ENCODE measurements at places on chromosomes 6 and 20.

DNA sequence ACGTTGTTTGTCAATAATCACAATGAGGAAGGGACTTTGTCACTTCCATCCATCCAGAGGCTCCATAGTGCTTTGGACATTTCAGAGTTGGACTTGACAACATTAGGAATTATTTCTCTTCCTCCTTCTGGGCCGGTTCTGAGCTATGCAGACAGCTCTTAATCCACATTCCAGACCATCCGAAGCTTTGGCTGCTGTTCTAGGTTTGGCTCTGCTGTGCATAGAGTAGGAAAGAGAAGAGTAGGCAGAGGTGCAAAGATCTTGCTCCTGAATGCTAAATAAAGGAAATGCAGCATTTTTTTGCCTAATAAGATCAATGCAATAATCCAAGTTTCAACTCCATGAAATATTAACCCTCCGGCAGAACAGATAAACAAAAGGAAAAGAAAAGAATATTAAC, 251.8 kb upstream of the PRND start:
- DNase-seq, result no peak

DNA sequence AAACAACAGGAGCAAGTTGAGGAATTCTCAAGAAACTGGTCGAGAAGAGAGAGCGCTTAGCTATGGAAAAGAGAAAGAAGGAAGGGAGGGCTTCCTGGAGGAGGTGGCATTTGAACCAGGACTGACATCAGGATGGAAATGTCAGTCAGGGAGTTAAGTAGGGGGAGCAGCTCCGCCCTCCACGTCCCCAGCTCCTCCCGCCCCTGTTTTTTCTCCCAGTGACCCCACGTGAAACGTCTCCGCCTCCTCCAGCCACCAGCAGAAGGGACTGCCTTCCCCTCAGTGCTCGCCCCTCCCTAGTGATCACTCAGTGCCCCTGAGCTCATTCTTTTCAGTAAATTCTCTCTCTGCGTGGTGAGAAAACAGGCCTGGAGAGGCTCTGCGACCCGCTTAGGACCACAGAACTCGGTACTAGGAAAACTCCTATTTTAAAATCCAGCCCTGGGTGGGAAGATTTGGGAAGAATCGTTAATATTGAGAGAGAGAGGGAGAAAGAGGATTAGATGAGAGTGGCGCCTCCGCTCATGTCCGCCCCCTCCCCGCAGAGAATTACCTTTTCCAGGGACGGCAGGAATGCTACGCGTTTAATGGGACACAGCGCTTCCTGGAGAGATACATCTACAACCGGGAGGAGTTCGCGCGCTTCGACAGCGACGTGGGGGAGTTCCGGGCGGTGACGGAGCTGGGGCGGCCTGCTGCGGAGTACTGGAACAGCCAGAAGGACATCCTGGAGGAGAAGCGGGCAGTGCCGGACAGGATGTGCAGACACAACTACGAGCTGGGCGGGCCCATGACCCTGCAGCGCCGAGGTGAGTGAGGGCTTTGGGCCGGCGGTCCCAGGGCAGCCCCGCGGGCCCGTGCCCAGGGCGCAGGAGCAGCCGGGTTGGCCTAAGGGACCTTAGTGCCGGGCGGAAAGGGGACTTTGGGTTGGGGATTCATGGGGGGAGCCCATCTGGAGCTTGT, 4.6 kb downstream of the HLA-DPB1 start:
- no peak for DNase-seq

DNA sequence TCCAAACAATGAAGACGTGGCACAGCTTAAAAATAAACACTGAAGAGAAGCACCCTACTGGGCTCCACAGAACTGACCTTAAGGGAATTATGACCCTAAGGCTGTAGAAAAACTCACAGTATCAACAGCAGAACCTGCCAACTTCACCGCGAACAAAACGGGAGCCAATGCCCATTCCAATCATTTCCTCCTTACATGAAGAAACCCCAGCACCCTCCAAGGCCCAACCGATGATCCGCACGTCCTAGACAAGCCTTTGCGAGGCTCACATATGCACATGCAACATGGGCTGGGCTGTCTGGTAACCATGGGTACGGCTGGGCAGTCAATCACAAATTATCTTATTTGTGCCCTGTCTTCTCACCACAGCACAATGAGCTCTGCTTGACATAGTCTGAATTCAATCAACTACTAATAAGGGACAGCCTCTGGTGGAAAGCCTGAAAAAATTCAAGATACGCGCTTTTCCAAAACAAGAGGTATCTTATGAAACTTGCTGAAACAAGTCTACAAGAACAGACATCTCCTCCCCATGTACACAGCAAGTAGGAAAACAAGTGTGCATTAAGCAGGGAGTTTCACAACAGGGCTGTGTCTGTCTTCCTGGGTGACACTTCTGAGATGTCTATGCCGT, 1.7 kb downstream of the DIDO1 start:
- DNase-seq, result no peak

- DNase-seq, result no peak
Measured at GRCh38 chr20:3276680-3277015, 37.7 kb upstream of the SLC4A11 start.

GRCh38 chr6:168956141-168956838, 297.4 kb downstream of the THBS2 start:
- DNase-seq, result no peak

GRCh38 chr6:14791526-14791925, 454.3 kb upstream of the JARID2 start:
- DNase-seq, result no peak

- DNase-seq, result no peak
Measured at GRCh38 chr6:62615366-62616015, 329.5 kb upstream of the KHDRBS2 start.

DNA sequence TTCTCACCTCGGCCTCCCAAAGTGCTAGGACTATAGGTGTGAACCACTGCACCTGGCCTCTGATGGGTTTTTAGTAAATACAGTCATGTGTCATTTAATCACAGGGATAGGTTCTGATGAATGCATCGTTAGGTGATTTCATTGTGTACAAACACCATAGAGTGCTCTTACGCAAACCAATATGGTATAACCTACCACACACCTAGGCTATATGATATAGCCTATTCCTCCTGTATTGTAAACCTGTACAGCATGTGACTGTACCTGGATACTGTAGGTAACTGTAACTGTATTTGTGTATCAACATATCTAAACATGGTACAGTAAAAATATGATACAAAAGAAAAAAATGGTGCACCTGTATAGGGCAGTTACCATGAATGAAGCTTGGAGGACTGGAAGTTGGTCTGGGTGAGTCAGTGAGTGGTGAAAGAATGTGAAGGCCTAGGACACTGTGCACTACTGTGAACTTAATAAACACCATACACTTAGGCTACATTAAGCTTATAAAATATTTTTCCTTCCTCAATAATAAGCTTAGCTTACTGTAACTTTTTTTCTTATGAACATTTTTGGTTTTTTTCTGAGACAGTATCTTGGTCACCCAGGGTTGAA, 10.0 kb downstream of the BICRAL start:
- no peak for DNase-seq

GRCh38 chr6:142408409-142408808, 106.6 kb downstream of the ADGRG6 start:
- DNase-seq, result no peak

- DNase-seq, result no peak
Measured at GRCh38 chr6:76004202-76004601, 68.3 kb downstream of the IMPG1 start.

DNA sequence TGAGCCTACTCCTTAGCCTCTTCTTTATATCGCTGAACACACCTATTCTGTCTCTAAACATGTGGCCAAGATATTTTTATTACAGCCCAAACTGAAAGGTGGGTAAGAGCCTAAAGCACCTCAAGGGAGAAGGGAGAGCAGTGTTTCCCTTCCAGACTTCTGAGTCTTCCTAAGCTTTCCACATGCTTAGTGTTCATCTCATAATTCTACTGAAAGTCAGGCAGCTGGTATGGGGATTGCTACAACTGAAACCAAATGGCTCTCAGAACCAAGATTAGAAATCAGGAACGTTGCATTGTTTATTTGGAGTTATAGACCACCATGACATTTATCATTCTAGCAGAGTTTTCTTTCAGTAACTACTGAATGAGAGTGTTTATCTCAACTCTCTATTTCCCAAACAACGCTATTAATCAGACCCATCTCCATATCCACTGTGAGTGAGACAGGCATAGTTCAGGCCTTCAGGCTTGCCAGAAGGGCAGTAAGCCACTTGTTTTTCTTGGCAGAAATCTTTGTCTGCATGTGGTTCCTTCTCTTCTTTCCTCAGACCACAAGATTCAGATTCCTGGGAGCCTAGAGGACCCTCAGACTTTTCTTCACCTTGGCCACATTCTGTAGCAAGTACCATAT, 22.8 kb downstream of the VGLL2 start:
- DNase-seq, result no peak

DNA sequence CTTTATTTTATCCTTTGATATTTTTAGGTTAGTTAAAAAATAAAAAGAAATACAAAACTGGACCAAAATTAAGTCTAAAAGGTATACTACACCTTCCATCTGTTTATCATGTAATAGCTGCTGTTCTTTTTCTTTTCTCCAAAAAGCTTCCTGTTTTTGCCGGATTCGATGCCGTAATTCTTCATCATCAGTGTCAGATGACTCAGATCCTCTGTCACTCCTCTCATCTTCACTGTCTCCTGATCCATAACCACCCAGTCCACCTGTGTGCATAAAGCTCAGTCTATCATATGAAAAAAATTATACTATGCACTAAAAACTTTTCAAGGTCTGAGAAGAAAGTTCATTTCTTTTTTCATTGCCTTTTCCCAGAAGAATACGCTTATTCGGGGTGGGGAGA, 8.5 kb upstream of the COQ3 start:
- DNase-seq, result no peak

DNA sequence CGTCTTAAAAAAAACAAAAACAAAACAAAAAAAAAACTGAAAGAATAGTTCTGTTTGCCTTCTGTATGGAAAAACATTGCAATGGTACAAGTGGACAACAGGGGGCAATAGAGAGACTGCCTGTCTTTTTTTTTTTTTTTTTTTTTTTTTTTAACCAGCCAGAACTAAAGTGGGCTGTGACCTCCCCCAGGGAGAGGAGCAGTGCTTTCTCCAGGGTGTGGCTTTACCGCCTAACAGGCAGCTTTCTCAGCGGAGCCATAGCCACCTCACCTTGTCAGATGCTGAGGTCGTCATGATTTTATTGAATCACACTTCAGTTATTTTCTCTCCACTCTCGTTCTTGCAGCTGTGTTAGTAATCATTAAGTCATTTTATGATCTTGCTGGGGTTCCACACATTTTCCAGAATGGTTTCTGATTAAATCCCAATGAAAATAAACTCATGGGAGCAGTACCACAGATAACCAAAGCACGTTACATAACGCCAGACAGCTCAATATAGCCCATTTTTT, 78.4 kb downstream of the GMPR start:
- no peak for DNase-seq

DNA sequence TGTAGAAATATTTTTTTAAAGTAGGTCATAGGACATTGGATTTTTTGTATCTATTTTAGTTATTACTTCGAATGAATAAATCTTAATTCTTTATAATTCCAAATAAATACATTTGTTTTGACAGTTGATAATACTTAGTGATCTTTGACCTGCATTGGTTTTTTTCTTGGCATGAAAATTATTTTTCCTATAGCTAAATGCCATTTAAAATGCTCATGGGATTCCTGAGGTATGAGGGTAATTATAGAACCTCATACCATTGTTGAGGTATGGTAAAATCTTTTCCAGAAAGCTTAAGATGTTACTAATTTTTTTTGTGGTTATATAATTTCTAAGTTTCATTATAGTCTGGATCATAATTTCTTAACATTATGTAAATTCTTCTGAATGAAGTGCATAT, 8.3 kb downstream of the PM20D2 start:
- no peak for DNase-seq

- DNase-seq, result no peak
Measured at GRCh38 chr6:163860287-163861081, 446.0 kb downstream of the QKI start.
